ENCODE measurements at places on chromosomes 2 and 18.

- DNase-seq = no peak
Measured at GRCh38 chr18:59959606-59960005, 59.8 kb downstream of the PMAIP1 start.

GRCh38 chr2:43333101-43333655, 106.8 kb upstream of the ZFP36L2 start:
- DNase-seq = no peak

GRCh38 chr18:32152705-32153448, 37.0 kb upstream of the MEP1B start:
- DNase-seq = no peak

DNA sequence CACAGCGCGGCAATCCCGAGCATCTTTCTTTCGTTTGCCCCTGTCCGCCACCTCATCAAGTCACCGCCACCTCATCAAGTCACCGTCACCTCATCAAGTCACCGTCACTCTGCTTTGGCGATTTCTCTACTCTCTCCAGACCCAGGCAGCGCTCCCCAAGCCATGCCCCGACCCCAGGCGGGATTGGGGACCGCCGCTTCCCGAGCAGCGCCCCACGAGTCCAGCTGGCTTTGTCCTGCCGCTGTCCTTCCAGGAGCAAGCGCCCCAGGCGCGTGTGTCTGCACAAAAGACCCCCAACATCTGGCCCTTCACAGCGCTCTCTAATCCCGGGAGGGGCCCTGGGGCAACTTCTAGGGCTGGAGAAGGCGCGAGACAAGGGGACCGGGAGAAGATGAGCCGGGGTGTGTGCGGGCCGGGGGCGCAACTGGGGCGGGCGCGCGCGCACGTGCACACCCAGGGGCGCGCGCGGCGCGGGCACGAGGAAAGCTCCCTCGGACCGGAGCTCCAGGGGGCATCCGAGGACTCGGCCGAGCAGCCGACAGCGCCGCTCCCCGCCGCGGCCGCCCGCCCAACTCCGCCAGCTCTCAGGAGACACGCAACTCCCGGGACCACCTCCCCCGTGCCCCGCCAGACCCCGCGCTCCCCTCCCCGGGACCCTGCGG, 633 bp upstream of the RNF152 start:
- DNase-seq = peak; percentile 56

DNA sequence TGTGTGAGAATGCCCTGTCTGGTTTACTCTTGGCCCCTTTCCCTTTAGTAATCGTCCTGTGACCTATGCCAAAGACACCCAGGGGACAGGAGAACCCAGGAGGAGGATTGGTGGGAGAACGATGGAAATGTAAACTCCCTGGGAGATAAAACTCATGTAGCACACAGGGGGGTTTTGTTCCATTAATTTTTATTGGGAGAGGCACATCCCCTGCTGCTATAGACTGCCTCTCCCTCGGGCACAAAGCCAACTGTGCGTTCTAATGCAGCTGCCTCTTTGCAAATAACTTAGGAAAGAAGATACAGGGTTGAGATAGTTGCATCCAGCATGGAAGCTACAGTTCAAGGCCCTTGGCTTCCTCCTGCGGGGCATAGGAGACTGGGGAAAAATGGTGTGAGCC, 489.6 kb downstream of the SLC4A3 start:
- DNase-seq = peak; percentile 58

DNA sequence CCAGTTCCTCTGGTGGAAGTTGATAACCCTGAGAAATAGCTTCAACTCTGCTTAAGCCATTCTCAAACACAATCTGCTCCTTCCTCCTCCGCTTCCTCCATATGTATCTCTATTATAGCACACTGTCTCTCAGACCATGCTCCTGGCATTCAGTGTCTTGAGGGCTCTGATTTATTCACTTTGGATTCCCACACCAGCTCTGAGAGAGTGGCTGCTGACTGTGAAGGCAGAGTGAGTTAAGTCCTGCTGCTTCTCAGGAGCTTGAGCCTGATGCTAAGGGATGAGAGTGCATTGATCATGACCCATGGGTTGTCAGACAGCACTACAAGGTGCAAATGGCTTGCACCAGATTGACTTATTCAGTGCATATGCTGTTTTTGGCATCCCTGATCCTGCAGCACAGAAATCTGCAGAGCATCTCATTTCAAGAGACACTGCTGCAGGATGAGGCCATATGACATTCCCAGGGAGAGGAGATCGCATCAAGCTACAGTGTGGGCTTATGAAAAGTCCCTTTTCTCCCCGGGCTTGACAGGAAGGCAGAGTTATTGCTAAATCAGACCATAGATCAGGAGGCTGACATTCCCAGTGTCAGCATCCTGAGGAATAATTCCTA, 500.5 kb upstream of the RAB6C start:
- DNase-seq = no peak
